Amniotic epithelial cell (primary cell): ENCODE measurements at places on chromosomes 5 and 9.

- DNase-seq, result no peak
Measured at GRCh38 chr5:147234825-147235635, at the start of gene STK32A. Gene STK32A, plus strand, starts transcription at chr5:147235026. Its CDS starts 4,609 bp downstream, at chr5:147239635.

- DNase-seq, result no peak
Measured at GRCh38 chr9:110451726-110452125, 114.1 kb upstream of the TXNDC8 start.

- no peak for DNase-seq
Measured at GRCh38 chr9:93893899-93894690, 61.1 kb downstream of the BARX1 start.

- DNase-seq, result no peak
Measured at GRCh38 chr5:76610196-76610595, 13.0 kb downstream of the F2RL2 start.

DNA sequence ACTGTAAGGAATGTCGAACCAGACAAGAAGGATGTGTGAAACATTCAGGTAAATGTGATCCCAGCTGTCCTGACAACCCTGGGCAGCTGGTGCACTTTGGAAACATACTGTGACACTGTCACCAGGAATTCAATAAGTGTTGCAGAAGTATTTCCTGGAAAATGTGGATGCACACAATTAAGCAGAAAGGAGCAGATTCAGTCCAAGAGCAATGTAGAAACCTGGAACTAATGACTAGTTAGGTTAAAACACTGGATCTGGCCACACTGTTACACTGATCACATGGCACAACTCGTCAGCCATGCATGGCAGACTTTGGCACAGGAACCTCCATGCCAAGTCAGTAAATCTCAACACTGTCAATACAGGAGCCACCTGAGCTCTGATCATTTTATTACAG, 109.0 kb downstream of the FAM174A start:
- no peak for DNase-seq

DNA sequence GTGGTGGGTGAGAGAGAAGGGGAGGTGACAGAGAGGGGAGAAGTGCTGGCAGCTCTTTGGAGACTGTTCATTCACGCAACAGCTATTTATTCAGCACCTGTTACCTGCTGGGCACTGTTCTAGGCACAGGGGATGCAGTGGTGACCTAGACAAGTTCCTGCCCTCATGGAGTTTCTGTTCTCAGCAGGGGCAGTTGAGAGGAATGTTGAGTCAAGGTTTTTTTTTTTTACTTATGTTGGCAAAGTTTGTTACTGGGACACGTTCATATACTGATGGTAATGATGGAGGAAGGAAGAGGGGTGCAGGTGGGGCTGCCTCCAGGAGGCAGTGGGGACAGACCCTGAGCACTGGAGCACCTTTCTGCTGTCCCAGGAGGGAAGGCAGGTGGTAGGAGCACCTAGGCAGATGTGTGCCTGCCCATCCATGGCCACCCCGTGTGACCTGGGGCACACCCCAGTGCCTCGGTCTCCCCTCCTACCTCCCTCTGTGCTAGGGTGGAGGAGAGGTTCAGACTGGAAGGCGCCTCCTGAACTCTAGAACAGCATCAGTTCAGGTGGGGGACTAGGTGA, 49.4 kb upstream of the SLC25A51 start:
- no peak for DNase-seq

GRCh38 chr5:60185231-60186099, 291.9 kb upstream of the PDE4D start:
- DNase-seq, result no peak

GRCh38 chr5:173328844-173329490, 753 bp upstream of the STC2 start:
- peak; percentile 55 for DNase-seq

DNA sequence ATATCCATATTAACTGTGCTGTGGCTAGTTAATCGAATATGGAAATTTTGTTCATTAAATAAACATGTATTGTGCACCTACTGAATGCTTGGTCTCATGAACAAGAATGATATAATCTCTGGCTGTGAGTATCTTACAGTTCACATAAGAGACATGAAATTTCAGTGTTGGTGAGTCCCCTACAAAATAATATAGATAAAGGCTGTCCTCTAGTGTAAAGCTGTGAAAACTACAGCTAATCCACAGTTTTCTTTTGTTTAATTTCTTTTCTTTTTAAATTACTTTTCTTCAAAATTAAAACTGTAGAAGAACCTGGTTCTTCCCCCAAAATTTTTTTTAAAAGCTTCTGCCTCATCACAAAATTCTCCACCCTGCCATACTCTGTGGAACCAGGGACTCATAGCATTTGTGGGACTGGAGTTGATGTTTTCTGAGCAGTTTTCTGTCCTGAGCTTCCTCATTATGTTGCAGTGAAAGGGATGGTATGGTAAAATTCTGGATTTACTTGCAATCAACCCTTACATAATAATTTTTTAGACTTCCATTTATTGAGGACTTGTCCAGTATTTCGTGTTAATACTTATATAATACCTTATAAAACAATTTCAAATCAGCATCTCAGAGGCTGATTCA, 135.0 kb downstream of the STK32A start:
- no peak for DNase-seq

DNA sequence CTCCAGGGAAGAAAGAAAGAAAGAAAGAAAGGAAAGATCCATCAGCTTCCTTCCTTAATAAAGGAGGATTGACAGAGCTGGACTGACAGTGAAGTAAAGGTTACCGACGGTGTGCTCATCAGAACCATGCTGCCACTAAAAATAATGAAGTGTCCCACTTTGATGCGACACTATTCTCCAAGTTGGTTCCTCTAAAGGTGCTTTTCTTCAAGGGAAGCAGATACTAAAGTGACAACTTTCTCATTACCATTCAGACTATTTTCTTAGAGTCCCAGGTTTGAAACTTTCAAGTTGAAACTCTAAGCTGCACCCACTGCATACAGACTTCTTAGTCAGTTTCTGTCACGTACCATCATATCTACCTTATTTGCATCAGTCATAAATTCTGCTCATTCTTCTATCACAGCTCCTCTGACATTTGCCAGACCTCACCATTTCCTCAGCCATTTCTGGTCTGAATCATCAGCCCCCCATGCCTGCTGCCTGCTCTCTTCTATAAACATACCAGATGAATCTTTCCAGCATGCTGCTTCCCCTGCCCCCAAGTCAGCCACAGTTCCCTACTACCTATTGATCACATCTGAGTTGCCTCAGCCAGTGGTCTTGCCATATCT, 177.6 kb downstream of the DEPDC1B start:
- peak; percentile 89 for DNase-seq

DNA sequence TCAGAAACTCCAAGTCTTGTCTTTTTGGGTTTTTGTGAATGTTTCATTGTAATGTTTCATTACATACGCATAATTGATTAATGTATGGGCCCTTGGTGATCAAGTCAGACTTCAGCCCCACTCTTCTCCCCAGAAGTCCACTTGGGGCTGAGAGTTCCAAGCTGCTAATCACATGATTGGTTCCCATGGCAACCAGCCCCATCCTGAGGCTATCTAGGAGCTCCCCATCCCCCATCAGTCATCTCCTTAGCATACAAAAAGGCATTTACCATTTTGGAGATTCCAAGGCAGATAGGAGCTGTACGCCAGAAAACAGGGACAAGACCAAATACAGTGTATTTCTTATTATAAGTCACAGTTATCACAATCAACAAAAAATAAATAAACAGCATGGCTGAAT, 22.9 kb upstream of the SYK start:
- DNase-seq, result no peak
